ENCODE measurements at places on chromosomes 5 and 9. TPM values are rescaled to one million over a fixed set of nuclear protein-coding genes. Genes with fewer than 3 reads are reported as not detected.

The SHLD3 gene
- 3.3 TPM for total RNA-seq

The TOPORS gene
- total RNA-seq, result 14.1 TPM

The NEURL1B gene
- total RNA-seq, result 32.9 TPM

The TAS2R1 gene
- total RNA-seq, result not detected

The ZSWIM6 gene
- 14.0 TPM for total RNA-seq

The KCNT1 gene
- 0.28 TPM for total RNA-seq

The MYO10 gene
- total RNA-seq, result 11.2 TPM

The REEP5 gene
- 76.3 TPM for total RNA-seq

The OSTF1 gene
- 36.5 TPM for total RNA-seq
